ENCODE measurements at places on chromosomes 13 and 19.
A peak's percentile ranks its signal among the peaks of the same experiment; 100 is the strongest.

- no peaks in the 10 kb centered on the region for H3K27me3 ChIP-seq
- H3K4me1 ChIP-seq, result no peaks in the 10 kb centered on the region
- no peak for DNase-seq
- H3K4me3 ChIP-seq, result no peak overlapping the region
- no peak overlapping the region for H3K27ac ChIP-seq
Measured at GRCh38 chr19:48020686-48021085, 23.2 kb downstream of the CABP5 start.

DNA sequence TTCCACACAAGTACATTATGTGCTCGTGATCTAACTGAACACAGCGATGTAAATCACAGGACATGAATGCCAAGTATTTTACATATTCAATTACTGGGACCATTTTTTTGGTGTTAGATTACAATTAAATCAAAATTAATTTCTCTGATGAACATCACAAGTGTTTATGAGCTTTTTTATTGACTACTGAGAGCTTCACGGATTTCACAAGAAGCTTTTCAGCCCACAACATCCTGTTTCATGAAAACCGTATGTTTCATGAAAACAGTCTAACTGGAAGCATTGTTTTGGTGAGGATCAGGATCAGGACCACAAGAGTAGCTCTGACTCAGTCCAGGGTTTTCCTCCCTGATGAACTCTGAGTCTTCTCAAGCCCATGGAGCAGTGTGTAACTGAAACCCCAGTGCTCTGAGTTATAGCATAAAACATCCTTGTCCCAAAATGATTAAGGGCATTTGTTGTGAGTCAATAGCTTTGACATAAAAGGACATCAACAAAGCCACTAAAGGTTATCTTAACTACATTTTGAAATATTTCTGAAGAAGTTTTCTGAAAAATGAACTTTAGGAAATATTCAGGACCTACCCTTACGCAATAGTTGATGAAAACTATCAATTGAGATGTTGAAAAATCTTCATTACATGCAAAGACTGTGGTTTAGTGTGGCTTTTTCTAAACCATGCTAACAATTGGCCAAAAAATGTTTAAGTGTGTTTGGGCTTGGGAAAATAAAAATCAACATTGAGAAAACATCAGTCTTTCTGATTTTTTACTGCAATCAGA, 49.3 kb downstream of the UFM1 start:
- no peaks in the 10 kb centered on the region for H3K27me3 ChIP-seq
- no peaks in the 10 kb centered on the region for H3K4me1 ChIP-seq
- H3K27ac ChIP-seq, result no peak overlapping the region
- H3K36me3 ChIP-seq, result no peaks in the 10 kb centered on the region
- no peak overlapping the region for H3K4me3 ChIP-seq

- no peaks in the 10 kb centered on the region for H3K27me3 ChIP-seq
- H3K36me3 ChIP-seq, result no peaks in the 10 kb centered on the region
- H3K27ac ChIP-seq, result no peak overlapping the region
- H3K4me1 ChIP-seq, result 0 out of 2 replicates have a peak, but pooled peaks cover 6% of the 10 kb centered on the region
- H3K4me3 ChIP-seq, result no peak overlapping the region
Measured at GRCh38 chr19:10068205-10068604, 17.9 kb upstream of the SHFL start.

DNA sequence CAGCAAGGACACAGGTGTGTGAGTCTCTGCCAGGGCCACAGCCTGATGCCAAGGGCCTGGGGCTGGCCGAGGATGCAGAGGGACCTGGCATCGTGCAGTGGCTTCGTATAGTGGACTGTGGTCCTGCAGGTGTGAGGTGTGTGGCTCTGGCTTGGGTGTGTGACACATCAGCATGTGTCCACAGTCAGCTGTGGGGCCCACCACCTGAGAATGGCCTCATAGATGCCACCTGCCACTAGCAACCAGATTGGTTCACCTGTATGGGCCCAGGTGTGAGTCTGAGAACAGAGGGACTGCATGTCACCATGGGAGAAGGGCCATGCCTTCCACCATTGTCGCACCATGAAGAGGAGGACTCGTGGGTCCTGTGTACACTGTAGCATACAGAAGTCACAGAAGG, 2.4 kb downstream of the PPP1R14A start:
- peaks cover 41% of the 10 kb centered on the region for H3K4me1 ChIP-seq
- H3K27ac ChIP-seq, result no peak overlapping the region
- no peak for DNase-seq
- peaks cover 6% of the 10 kb centered on the region for H3K27me3 ChIP-seq

DNA sequence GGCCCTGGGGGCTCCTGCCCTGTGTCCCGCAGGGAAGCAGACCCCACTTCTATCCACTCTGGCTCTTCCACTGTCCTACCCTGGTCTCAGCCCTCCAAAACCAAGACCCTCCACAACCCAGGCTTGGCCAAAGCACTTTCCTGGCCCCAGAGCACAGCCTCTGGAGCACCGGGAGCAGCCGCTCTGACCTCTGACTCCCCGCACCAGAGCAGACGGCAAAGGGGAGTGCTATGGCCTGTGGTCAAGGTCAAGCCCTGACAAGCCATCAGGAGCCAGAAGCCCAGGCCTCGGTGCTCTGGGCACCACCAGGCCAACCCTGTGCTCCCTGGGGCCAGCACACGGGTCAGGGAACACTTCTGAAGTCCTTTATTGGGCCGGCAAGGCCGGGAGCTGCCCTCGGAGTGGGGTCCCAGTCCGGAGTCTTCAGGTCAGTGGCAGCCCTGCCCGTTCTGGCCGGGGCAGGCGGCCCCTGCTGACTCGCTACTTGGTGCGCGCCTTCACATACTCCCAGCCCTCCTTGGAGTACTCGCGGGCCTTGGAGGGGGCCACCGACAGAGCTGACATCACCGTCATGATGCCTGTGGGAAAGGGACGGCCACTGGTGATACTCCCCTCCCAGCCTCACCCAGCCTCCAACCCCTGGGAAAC, 2.1 kb downstream of the MICOS13 start:
- no peaks in the 10 kb centered on the region for H3K36me3 ChIP-seq
- no peaks in the 10 kb centered on the region for H3K27me3 ChIP-seq
- DNase-seq, result no peak
- no peaks in the 10 kb centered on the region for H3K4me1 ChIP-seq

DNA sequence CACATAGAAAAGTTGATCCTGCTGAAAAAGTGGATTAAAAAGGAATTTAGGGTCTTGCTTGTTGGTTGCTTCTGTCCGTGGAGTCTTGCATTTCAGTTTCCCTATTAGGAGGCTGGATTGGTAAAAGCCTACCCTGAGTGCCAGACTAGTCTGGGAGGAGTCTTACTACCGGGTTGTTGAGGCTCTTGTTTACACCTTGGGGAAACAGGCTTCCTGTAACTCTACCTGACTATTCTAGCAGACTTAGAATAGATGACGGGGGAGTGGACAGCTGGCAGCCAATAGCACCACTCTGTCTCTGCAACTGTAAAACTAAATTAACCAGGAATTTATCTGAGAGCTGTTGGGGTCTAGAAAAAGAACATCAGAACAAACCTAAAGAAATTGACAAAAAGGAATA, 11.3 kb upstream of the MPHOSPH8 start:
- H3K4me1 ChIP-seq, result no peaks in the 10 kb centered on the region
- no peak overlapping the region for H3K4me3 ChIP-seq
- no peaks in the 10 kb centered on the region for H3K27me3 ChIP-seq
- H3K36me3 ChIP-seq, result no peaks in the 10 kb centered on the region
- no peak overlapping the region for H3K27ac ChIP-seq

DNA sequence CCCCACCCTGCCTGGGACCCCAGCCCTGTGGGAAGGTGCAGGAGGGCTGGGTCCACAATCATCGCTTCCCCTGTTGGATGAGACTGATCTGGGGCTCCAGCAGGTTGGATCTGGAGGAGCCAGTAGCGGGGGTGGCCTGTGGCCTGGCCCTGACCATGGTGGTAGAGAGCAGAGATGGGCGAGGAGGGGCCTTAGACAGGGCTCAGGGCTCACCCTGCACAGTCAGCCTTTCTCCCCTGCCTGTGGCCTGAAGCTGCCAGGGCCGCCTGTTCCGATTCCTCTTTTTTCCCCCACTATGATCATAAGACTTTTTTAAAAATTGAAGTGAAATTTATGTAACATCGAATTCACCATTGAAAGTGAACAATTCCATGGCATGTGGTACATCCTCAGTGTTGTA, 18.2 kb downstream of the SIN3B start:
- no peaks in the 10 kb centered on the region for H3K4me1 ChIP-seq
- DNase-seq, result no peak
- H3K27me3 ChIP-seq, result no peaks in the 10 kb centered on the region
- no peak overlapping the region for H3K27ac ChIP-seq
- peaks cover 45% of the 10 kb centered on the region for H3K36me3 ChIP-seq

GRCh38 chr13:73933795-73934194, 200.4 kb downstream of the KLF12 start:
- no peak for DNase-seq
- H3K4me1 ChIP-seq, result peaks cover 15% of the 10 kb centered on the region
- H3K4me3 ChIP-seq, result no peak overlapping the region
- H3K27me3 ChIP-seq, result no peaks in the 10 kb centered on the region

DNA sequence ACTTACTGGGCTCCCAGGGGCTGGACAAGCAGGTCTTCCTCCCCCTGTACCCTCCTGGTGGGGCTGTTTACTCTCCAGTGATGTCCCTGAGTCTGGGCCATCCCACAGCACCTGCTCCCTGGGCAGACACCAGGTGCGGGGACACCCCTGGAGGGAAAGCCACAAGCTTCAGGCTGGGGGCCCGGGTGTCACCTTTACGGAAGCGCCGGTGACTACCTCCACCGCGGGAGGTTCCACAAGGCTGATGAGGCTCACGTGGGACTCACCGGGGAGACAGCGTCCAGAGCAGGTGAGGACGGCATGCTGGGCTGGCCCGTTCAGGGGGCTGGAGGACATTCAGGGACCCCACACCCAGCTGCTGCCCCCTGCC, 24.9 kb downstream of the NFILZ start:
- no peak overlapping the region for H3K4me3 ChIP-seq
- H3K27me3 ChIP-seq, result no peaks in the 10 kb centered on the region
- no peak overlapping the region for H3K27ac ChIP-seq

DNA sequence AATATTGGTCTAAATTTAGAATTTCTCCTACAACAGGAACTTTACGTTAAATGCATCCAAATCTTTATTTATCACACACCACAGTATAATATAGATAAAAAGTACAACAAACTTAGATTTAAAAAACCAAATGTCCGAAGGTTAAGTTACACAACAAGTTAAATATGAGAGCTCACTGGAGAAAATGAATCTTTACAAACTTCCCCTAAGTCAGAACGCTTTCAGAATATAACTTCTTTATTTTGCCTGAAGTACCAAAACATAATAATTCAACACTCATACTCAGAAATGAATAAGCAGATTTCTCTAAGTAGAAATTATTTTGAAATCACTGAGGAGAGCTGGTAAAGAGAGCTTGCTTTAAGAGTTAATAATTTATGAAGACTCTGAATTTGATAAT, 33.8 kb downstream of the TSC22D1 start:
- H3K4me3 ChIP-seq, result no peak overlapping the region
- DNase-seq, result no peak
- H3K27ac ChIP-seq, result no peak overlapping the region
- H3K4me1 ChIP-seq, result peaks cover 5% of the 10 kb centered on the region
- H3K27me3 ChIP-seq, result no peaks in the 10 kb centered on the region

- H3K4me3 ChIP-seq, result no peak overlapping the region
- no peaks in the 10 kb centered on the region for H3K27me3 ChIP-seq
- peak; percentile 77 for DNase-seq
- H3K36me3 ChIP-seq, result no peaks in the 10 kb centered on the region
- H3K27ac ChIP-seq, result peak overlapping the region; percentile 85
Measured at GRCh38 chr19:45809643-45810159, 5.4 kb downstream of the RSPH6A start.

DNA sequence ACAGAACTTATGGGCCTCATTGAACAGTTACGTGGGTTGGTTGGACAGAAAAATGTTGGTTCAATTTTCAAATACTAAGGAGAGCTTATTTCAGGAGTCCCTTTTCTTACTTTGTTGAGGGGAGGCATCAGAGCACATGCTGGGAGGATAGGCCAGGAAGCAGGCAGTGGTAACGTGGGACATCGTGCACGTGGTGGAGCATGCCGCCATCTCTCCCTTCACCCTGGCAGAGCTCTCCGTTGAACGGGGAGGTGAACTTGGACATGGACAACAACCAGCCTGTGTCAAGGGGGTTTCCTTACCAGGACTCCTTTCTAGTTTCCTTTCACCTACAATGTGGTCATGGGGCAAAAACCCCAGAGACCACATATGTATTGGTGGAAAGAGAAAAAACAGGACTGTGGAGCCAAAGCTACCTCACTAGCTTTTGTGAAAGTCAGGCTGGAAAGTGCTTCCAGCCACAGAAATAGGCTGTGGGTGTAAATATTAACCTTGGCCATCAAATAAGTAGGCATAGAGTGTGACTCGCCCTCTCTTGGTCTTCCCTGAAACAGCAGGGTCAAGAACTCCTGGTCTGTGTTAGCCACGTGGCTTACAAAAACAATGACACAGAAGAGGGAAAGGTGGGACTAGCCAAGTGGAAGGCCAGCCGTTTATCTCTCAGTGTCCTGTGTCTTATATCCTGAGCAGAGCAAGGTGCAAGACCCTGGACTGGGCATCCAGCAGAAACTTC, 14.4 kb downstream of the MICOS13 start:
- no peak overlapping the region for H3K27ac ChIP-seq
- no peaks in the 10 kb centered on the region for H3K27me3 ChIP-seq
- DNase-seq, result peak; percentile 19
- H3K4me3 ChIP-seq, result no peak overlapping the region
- peaks cover 45% of the 10 kb centered on the region for H3K36me3 ChIP-seq

- no peak for DNase-seq
- no peak overlapping the region for H3K27ac ChIP-seq
- H3K4me1 ChIP-seq, result 0 out of 2 replicates have a peak, but pooled peaks cover 6% of the 10 kb centered on the region
- no peak overlapping the region for H3K4me3 ChIP-seq
- peaks cover 3% of the 10 kb centered on the region for H3K27me3 ChIP-seq
Measured at GRCh38 chr13:97140611-97141010, 81.5 kb upstream of the MBNL2 start.

DNA sequence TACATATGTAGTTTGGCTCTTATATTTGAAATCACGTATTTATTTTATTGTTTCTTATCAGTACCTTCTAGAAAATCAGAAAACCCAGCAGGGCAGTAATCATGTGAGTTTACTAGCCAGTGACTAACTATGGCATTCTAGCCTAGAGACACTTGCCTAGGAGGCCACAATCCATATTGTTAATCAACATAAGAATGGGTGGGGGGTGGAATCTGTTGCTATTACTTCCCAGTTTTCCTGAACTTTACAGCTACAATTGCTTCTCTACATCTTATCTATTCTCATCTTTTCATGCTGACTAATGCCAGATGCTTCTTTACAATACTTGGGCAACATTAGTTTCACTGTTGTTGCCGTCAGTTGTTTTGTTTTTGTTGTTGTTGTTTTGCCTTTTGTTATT, 18.7 kb upstream of the ATXN8OS start:
- peak; percentile 64 for DNase-seq
- 0 out of 2 replicates have a peak, but pooled peaks cover 6% of the 10 kb centered on the region for H3K4me1 ChIP-seq
- no peaks in the 10 kb centered on the region for H3K27me3 ChIP-seq
- no peaks in the 10 kb centered on the region for H3K36me3 ChIP-seq
- H3K27ac ChIP-seq, result no peak overlapping the region

- H3K27ac ChIP-seq, result peak overlapping the region; percentile 59
- peak; percentile 91 for DNase-seq
- H3K27me3 ChIP-seq, result no peaks in the 10 kb centered on the region
- 0 out of 2 replicates have a peak, but pooled peaks cover 4% of the 10 kb centered on the region for H3K36me3 ChIP-seq
Measured at GRCh38 chr19:15199661-15200552, 888 bp downstream of the NOTCH3 start.

- no peak overlapping the region for H3K27ac ChIP-seq
- no peak overlapping the region for H3K4me3 ChIP-seq
- H3K4me1 ChIP-seq, result no peaks in the 10 kb centered on the region
- no peaks in the 10 kb centered on the region for H3K27me3 ChIP-seq
- no peaks in the 10 kb centered on the region for H3K36me3 ChIP-seq
- DNase-seq, result peak; percentile 47
Measured at GRCh38 chr13:30572859-30573275, 44.9 kb upstream of the USPL1 start.

GRCh38 chr19:54252845-54253244, 4.2 kb downstream of the LILRB5 start:
- no peak for DNase-seq
- H3K4me1 ChIP-seq, result no peaks in the 10 kb centered on the region
- H3K27ac ChIP-seq, result no peak overlapping the region
- no peaks in the 10 kb centered on the region for H3K27me3 ChIP-seq
- H3K36me3 ChIP-seq, result no peaks in the 10 kb centered on the region
